Omental fat pad (tissue), 4 donors: ENCODE measurements at places on chromosomes 12 and 14. TPM values are rescaled to one million over a fixed set of nuclear protein-coding genes. Genes with fewer than 3 reads are reported as not detected.

Gene CSRP2
- 28.8 TPM for total RNA-seq

DNA sequence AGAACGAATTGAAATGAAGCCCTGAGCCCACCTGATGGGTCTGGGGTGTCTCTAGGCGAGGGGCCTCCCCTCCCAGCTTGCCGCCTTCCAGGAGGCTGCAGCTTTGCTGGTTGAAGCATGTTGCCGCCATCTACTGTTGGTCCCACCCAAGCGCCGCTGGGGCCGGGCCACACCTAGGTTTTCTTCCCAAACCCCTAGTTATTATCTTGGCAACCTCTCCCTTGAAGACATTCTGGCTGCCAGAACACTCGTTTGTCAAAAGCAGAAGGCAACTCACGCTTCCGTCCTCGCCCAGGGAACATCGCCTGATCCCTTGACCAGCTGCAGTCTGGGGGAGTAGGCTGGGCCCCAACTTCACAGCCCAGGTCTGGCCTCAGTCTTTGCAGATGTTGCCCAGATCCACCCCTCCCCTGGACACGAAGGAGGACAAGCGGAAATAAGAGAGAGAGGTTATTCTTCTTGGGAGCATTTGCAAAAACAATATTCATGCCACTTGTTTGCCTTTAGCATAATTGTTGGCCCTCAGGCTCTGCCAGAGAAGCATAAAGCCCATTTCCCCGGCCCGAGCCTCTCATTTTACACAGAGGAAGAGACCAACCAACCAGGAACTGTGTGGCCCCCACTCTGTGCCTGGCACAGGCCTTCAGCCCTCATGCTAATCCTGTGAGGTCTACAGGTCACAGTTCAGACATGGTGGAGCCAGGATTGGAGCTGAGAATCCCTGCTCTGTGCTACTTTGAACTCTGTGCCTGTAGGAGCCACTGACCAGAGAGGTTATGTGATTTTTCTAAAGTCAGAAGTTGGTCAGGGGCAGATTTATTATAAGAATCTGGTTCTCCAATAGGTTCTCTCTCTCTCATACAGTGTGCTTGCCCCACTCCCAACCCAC is 6.8 kb downstream of the EMP1 start:
- DNase-seq, result no peak

Gene HVCN1
- total RNA-seq, result 15.6 TPM

Gene GRIP1
- 2.5 TPM for total RNA-seq

GRCh38 chr12:5768581-5769196 is 176.4 kb downstream of the ANO2 start:
- no peak for DNase-seq

Gene CRIP1
- total RNA-seq, result 46.3 TPM

DNA sequence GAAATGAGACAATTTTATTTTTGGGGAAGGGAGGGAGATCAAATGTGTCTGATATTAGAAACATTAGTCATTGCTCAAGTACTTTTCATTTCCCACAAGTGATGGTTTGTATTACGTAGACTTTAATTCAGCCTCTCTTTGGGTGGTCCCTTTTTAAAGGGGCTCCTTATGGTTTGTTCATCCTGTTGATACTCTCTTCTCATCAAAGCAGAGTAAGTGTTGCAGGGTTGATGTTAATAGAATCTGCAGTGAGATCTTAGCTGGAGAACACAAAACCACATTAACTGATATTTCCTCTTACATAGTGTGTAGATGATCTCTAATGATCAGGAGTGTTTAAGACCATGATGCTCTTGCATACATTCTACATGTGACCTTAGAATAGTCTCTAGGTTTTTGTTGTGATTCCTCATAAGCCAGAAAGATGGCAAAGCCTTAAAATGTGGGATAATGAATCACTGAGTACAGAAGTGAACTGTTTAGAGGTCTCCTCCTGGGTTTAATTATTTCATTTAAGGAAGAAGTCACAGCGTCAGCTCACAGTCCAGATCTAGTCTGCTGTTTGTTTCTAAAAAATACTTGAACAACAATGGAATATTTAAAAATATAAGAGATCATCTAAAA is 87.4 kb upstream of the PTPRR start:
- DNase-seq, result no peak

Gene IQSEC3
- total RNA-seq, result 3.2 TPM

- no peak for DNase-seq
Measured at GRCh38 chr12:100329800-100330199, 27.1 kb upstream of the SLC17A8 start.

DNA sequence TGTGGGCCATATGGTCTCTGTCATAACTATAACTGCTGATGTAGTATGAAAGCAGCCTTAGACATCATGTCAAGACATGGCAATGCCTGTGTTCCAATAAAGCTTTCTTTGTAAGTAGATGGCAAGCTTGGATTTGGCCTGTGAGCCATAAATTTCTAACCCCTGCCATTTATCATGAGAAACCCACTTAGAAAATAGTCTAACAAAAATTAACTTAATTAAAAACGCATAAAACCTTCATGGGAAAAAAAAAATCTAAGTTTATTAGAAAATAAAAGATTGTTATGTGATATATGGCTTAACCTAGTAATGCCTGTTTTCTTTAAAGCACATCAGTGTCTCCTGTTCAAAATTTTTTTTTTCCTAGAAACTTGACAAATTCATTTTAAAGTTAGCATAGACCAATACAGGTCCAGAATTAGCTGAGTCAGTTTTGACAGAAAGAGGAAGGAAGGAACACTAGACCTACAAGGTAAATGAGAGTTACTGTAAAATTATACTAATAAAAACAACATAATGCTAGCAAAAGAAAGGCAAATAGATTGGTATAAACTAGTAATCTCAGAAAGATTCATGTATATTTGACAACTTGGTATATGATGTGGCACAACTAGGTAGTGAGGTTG is 68.2 kb downstream of the USP15 start:
- DNase-seq, result no peak

DNA sequence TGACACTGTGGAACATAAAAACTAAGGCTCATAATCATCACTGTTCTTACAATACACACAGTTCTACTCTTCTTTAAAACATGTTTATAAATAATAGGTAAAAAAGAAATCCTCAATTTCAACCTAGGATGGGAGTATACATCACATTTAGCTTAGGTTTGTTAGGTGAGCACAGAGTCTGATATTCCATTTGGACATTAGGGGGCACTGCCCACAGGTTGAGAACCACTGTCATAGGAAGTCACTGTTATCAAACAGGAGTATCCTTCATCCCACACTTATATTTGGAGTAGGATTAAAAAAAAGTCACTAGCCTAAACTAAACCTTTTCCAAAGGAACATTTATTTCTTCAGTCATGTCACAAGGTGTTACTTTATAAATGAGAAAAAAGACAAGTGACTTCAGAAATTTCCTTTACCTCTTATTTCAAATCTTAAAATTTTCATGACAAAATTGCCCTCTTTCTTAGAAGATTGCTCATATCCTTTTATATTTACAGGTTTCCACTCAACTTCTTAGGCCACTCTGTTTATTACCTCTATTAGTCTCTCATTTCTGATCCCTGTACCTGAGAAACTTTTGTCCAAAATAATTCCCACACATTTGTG is 240.6 kb downstream of the CPNE8 start:
- no peak for DNase-seq

DNA sequence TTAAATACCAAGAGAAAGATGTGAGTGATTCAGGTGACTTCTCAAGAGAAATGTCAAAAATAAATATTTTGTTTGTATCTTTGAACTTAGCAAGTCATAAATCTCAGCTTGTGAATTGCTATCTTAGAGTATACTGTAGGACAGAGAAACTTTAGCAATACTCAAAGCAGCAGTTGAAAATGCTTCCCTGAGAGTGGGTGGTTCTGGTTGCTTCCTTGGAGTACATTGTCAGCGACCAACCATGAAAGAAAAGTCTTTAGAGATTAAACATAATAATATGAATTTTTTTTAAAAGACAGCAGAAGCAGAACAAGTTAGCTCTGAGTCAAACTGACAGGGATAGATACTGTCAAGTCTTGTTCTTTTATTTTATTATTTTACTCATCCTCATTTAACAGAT is 86.8 kb upstream of the OSBPL8 start:
- no peak for DNase-seq

DNA sequence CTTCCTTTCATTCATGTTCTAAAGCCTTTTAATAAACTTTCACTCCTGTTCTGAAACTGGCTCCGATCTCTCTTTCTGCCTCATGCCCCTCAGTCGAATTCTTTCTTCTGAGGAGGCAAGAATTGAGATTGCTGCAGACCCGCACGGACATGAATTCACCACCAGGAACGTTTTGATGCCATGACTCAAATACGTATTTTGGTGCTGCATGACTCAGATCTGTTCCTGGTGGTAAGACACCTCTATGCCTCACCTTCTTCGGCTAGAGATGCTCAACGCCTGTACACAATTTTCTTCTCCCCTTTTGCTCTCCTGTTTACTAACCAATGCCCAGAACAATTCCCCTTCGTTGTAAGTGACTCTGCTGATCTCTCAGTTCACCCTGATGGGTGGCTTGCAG is 52.0 kb upstream of the RIMBP2 start:
- DNase-seq, result no peak

- no peak for DNase-seq
Measured at GRCh38 chr12:108641446-108642268, 8.0 kb upstream of the SELPLG start.

Gene YLPM1
- total RNA-seq, result 48.4 TPM

Gene RNASE7
- total RNA-seq, result not detected

GRCh38 chr14:67192366-67192765 is 3.1 kb downstream of the GARIN2 start:
- DNase-seq, result no peak

- no peak for DNase-seq
Measured at GRCh38 chr12:71504476-71504875, 64.9 kb downstream of the LGR5 start.

Gene IFT81
- 4.0 TPM for total RNA-seq

DNA sequence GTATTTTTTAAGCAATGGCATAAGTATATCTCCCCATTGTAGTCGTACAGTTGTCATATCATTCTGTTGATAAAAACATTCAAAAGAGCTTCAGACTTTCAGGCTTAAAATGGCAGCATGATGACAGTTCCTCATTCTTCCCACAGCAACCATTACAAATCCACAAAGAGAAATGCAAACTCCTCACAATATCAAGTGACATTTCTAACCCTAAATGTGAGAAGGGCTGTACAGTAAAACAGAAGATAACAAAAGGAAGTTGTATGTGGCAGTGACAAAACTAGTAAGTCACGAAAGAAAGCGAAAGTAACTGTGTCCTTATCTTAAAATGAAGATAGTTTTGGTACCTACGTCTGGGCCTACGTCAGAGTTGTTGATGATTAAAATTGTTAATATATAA is 46.7 kb downstream of the GXYLT1 start:
- no peak for DNase-seq

GRCh38 chr12:47816403-47817271 is 3.1 kb downstream of the HDAC7 start:
- no peak for DNase-seq

Gene CIDEB
- total RNA-seq, result 23.8 TPM

DNA sequence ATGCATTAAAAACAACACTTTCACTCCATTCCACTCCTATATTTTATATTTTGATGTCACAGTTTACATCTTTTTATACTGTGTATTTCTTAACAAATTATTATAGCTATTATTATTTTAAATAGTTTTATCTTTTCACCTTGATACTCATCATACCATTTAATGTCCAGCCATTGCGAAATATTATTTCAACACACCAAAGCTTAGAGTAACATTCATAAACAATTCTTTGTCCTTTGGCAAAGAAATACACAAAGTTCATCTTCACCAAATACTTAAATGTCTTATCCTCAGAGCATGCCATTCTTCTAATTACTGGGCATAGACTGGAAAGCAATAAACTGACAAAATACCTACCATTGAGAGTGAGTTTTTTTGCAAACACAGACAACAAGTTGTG is 1963.4 kb upstream of the FLRT2 start:
- no peak for DNase-seq

Gene ZNF891
- 1.9 TPM for total RNA-seq

DNA sequence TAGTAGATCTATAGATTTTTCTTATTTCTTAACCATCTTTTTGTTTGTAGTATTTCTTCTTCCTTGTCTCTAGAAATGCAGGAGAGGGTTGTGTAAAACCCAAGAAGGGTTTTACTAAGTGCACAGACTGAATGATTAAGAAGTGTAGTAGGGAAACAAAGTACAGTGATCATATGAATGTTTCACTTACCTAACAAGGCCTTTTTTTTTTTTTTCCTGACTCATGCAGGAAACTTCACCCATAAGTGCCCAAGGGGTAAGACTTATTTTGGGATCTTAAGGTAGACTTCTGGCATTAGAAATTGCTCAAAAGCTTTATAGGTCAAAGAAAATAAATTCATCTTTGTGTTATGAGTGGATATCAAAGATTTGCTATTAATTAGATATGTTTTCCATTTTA is 10.2 kb downstream of the SCN8A start:
- DNase-seq, result no peak

Gene SLC5A8
- total RNA-seq, result 0.12 TPM

- no peak for DNase-seq
Measured at GRCh38 chr12:106586278-106586802, 3.5 kb downstream of the RFX4 start.

Gene IL31
- not detected for total RNA-seq

Gene SLC25A47
- not detected for total RNA-seq

DNA sequence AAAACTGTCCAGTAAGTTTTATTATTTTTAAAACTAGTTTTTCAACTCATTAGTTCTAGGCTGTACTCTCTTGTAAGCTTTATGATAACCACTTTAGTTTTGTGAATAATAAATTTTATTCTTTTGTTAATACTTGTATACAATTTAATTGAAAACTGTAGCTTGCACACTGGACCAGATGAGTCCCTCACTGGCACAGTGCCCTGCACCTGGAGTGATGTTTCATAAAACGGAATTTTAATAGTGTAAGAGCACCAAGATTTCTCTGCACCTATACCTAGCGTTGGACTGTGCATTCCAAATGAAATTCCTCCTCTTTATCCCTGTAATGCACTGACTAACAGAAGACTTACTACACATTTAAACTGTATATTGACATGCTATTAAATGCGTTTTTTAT is 80.8 kb downstream of the PRIMA1 start:
- no peak for DNase-seq

DNA sequence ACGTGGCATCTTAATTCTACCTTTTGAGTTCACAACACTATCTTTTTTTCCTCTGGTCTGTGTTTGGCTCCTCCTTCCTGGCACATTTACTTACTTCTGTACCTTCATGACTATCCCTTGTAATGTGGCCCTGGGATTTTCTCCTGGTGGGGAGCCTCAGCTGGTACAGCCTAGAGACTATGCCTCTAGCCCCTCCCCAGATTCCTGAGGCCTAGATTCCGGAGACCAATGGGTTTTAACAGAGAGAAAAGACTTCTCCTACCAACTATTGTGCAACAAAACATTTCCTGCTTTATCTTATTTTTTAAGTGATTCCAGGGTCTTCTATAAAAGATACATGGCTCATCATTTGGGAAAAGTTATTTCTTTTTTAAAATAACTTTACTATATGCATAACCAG is 216.2 kb upstream of the KRR1 start:
- no peak for DNase-seq

GRCh38 chr14:89728964-89729363 is 225.6 kb downstream of the EFCAB11 start:
- no peak for DNase-seq

- DNase-seq, result no peak
Measured at GRCh38 chr12:117674313-117674712, 294.5 kb downstream of the KSR2 start.

Gene GDF3
- not detected for total RNA-seq

- no peak for DNase-seq
Measured at GRCh38 chr12:7076493-7076892, 15.8 kb downstream of the C1R start.
